GM13976 (cell line): ENCODE measurements at places on chromosomes 2 and 18.

- no peak for DNase-seq
Measured at GRCh38 chr18:44686156-44686555, 5.5 kb downstream of the SETBP1 start.

DNA sequence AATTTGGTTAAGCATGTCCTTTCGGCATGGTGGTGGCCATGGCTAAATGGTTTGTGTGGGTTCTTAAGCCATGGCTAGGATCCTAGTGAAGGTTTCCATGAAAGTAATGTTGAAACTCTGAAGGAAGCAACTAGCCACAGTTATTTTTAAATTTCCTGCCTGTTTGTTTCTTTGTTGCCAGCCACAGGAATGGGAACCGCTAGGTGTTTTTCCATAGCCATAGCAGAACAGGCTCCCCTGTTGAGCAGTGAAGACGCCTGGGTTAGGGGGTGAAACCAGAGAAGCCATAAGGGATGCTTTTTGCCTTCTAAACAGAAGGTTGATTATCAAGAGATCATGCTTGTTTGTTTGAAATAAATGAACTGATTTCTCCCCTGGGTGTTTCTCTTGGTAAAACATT lies 60.1 kb upstream of the CHMP1B start:
- no peak for DNase-seq

DNA sequence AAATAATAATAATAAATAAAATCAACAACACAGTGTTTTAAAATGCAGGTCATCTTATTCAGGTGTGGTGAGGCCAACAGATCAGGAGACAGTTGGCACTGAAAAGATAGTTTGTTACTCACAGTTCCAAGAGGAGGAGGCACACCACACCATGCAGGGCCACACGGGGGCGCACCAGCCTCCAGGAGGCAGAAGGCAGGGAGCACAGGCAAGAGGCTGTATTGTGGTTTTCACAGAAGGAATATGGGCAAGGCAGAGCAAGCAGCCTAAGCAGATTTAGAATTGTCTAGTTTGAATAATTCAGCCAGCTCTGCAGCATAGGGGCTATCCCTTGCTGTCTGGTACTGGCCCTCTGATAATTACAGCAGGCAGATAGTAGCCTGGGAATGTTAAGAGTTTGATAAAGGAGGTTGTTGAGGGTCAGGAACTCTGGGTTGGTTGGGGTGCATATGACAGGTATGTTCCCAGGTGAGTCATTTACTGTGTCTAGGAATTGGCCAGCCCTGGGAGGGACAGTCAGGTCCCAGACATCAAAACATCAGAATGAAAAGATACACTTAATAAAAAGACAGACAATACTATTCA lies 31.3 kb downstream of the KIAA2012 start:
- DNase-seq = peak; percentile 52

- no peak for DNase-seq
Measured at GRCh38 chr2:10740226-10740625, 18.8 kb downstream of the ATP6V1C2 start.

DNA sequence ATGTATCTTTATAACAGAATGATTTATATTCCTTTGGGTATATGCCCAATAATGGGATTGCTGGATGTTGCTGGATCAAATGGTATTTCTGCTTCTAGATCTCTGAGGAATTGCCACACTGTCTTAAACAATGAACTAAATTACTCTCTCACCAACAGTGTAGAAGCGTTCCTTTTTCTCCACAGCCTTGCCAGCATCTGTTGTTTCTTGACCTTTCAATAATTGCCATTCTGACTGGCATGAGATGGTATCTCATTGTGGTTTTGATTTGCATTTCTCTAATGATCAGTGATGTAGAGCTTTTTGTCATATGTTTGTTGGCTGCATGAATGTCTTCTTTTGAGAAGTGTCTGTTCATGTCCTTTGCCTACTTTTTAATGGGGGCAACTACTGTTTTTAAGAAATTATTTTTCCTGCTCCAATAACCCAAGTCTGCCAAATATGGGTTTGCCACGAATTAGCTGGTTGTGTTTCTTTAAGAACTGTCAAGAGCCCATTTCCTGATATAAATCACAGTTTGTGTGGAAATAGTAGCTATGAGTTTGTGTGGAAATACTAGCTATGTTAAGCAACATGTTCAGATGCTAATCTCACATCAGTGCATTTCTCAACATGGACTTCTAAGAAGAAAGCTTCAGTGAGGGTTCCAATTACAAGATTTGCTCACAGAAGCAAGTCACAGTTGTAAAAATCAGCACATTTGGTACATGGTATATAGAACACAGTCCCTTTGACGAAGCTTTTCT lies 259.4 kb downstream of the ANAPC1 start:
- DNase-seq = no peak

DNA sequence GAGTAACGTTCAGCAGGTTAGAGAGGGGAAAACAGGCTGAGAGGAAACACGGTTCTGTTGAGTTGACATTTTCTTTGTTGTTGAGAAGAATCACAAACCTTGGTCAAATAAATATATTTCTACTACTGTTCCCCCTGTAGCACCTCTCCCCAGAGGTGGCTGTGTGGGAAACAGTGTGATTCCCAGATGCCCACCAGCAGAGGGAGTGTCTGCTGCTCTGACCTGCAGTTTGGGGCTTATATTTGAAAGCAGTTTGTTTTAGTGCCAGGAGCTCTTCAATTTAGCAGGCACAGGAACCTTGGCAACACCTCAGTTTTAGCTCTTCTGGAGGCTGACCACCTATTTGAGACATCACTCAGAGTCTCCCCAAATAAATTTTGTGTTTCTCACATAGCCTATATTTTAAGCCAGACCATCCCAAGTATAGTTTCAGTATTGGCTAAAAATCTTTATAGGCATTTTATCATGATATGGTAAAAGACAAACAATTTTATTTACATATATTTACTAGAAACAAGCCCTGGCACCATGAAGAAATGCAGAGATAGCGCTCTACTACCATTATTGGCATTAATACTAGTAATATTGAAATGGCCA lies 75.7 kb downstream of the PIK3C3 start:
- peak; percentile 17 for DNase-seq

- peak; percentile 64 for DNase-seq
Measured at GRCh38 chr2:109143214-109144187, 14.5 kb downstream of the SH3RF3 start.

- DNase-seq = no peak
Measured at GRCh38 chr2:211396815-211397214, 840.4 kb downstream of the CPS1 start.

- DNase-seq = peak; percentile 19
Measured at GRCh38 chr18:43271593-43272432, 5.5 kb downstream of the SYT4 start.

DNA sequence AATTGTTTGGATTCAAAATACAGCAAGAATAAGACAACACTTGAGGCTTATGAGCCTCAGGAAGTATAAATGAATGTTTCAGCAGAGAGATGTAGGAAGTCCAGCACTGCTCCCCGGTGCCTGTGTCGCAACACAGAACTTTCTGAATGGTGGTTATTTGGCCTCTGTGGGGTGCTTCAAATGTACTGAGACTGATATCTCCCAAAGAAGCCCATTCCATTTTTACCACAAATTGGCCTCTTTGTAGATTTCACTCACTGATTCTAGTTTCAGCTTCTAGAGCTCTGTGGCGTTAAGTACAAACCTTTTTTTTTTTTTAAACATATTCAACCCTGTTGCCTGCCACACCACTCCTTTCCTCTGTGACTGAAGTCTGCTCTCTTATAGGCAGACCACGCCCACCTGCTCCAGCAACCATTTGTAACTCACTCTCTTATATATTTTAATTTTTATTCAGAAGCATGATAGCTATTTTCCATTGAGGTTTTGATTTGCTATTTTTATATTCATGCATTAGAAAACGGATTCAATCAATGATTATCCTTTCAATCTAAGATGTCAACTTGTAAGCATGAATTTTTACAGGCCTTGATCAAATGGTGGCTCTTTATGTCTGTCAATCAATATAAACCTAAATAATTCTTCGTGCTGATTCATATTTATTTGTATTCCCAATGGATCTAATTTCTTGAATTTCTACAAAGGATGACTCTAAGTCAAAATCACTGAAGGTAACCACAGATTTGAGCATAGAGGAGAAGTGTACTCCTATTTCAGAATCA lies 277.1 kb upstream of the CCDC68 start:
- no peak for DNase-seq

GRCh38 chr2:61177727-61178549 lies 15.9 kb downstream of the C2orf74 start:
- no peak for DNase-seq

GRCh38 chr18:60247103-60247502 lies 125.5 kb downstream of the MC4R start:
- no peak for DNase-seq

DNA sequence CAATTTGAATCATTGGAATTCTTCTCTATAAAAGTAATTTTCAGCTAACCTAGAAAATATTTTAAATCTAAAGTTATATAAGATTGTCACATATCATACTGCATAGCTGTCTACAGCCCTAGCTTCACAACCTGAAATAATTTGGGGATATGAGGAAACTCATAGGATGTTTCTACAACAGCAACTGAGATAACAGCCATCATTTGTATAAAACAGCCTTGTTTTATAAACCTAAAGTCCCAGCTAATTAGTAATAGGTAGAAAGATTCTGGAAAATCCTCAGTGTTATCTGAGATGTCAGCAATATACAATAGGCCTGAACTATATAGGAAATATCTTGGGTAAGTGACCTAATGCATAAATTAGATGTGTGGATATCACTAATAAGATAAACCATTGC lies 47.6 kb upstream of the TSPYL6 start:
- no peak for DNase-seq

DNA sequence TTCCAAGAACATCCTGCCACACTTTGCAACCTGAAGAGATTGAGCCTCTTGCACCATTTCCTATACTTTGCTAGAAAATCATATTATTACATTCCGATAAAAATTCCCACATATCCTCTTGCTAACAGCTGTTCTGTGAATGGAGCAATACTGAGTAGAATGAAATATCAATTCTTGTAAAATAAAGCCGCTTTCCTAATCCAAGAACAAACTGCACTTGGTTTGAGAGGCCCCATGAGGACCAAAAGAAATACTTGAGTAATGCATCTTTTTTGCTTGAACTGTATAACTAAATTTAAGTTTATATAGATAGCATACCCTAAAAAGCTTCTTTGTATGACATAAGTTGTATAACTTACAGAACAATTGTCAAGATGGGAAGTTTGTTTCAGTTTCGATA lies 632.4 kb upstream of the SLC8A1 start:
- DNase-seq = no peak

DNA sequence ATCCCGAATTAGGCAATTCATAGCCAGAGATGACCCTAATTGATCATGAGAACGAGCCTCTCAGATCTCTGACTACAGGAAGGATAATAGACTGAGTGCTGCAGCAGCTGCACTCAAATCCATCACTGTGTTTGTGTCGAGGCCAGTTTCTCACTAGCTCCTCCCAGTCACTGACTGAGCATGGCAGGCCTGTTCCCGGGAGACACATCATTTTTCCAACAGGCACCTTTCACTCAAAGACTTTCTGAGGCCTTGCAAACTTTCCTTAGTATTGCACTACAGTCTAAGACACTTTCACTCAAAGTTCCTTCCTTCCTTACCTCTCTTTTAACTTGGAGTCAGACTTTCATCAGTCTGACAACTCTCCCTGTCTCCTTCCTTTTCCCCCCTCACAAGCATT lies 13.7 kb downstream of the SOS1 start:
- no peak for DNase-seq
